Urinary bladder (tissue), 4 donors: ENCODE measurements at places on chromosomes 6 and 20. TPM values are rescaled to one million over a fixed set of nuclear protein-coding genes. Genes with fewer than 3 reads are reported as not detected.

- no peak for DNase-seq
Observed at GRCh38 chr6:154689493-154690255, 43.5 kb upstream of the SCAF8 start.

DNA sequence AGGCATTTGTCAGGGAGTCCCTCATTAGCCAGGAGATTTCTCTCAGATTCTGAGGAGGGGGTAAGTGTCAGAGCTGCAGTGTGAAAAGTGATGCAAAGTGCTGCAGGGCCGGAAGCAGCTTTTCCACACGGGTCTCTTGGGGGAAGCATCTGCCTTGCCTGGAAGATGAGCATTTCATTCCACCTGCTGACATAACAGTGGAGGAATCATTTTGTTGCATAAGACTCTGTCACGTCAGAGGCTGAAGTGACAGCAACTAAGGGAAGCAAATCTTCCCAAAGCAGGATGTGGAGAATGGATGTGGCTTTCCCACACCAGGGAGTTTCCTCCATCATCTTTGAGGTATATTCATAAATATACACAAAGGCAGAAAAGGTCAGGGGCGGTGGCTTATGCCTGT lies 22.8 kb downstream of the DCBLD1 start:
- DNase-seq, result no peak

Gene NHSL1
- total RNA-seq, result 19.5 TPM

Gene GNAS-AS1
- total RNA-seq, result 1.4 TPM

Gene PNLDC1
- total RNA-seq, result not detected

Gene MICB
- total RNA-seq, result 1.6 TPM

Gene PKIB
- 5.1 TPM for total RNA-seq
